Fibroblast of upper back skin (primary cell): ENCODE measurements at places on chromosomes 2 and 18.

- peak; percentile 50 for DNase-seq
Measured at GRCh38 chr2:31247711-31248110, 13.8 kb downstream of the EHD3 start.

- DNase-seq, result no peak
Measured at GRCh38 chr2:20672201-20672951, 5.4 kb downstream of the GDF7 start.

GRCh38 chr2:120142528-120143219 is 80.5 kb downstream of the TMEM185B start:
- no peak for DNase-seq

DNA sequence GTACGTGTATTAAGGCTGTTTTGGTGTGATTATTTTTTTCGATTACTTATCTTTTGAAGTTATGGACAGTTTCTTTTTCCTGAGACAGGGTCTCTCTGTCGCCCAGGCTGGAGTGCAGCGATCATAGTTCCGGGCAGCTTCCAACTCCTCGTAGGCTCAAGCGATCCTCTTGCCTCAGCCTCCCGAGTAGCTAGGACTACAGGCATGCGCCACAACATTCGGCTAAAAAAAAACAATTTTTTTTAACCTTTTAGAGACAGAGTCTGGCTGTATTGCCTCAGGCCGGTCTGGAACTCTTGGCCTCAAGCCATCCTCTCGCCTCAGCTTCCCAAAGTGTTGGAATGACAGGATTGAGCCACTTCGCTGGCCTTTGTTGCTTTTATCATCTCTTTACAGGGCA is 945 bp downstream of the HAT1 start:
- DNase-seq, result peak; percentile 44

GRCh38 chr2:226671141-226671676 is 128.4 kb downstream of the IRS1 start:
- DNase-seq, result peak; percentile 2

GRCh38 chr18:46497129-46497528 is 159.9 kb downstream of the LOXHD1 start:
- DNase-seq, result peak; percentile 24

GRCh38 chr2:236786751-236787150 is 217.1 kb downstream of the ACKR3 start:
- no peak for DNase-seq

GRCh38 chr2:181900007-181900651 is 8.6 kb downstream of the ITPRID2 start:
- no peak for DNase-seq

DNA sequence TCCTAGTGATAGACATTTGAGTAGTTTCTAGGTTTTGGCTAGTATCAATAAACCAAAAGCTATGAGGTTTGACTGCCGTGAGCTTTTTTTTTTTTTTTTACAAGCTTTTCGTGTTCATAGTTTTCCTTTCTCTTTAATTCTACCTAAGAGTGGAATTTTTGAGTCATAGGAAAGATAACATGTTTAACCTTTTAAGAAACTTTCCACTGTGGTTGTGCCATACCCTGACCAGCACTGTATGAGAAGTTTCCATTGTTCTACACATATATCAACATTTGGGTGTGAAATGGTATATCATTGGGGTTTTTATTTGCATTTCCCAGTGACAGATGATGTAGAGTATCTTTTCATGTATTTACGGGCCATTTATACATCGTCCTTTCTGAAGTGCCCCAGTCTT is 31.7 kb downstream of the UBE2F start:
- no peak for DNase-seq

GRCh38 chr2:174778085-174778981 is 14.1 kb upstream of the CHRNA1 start:
- DNase-seq, result peak; percentile 89

GRCh38 chr2:143607231-143608062 is 478.2 kb downstream of the ARHGAP15 start:
- DNase-seq, result peak; percentile 31

GRCh38 chr2:88601286-88601685 is 26.0 kb downstream of the EIF2AK3 start:
- DNase-seq, result peak; percentile 9

- peak; percentile 10 for DNase-seq
Measured at GRCh38 chr2:208984376-208985090, 439.3 kb upstream of the MAP2 start.

DNA sequence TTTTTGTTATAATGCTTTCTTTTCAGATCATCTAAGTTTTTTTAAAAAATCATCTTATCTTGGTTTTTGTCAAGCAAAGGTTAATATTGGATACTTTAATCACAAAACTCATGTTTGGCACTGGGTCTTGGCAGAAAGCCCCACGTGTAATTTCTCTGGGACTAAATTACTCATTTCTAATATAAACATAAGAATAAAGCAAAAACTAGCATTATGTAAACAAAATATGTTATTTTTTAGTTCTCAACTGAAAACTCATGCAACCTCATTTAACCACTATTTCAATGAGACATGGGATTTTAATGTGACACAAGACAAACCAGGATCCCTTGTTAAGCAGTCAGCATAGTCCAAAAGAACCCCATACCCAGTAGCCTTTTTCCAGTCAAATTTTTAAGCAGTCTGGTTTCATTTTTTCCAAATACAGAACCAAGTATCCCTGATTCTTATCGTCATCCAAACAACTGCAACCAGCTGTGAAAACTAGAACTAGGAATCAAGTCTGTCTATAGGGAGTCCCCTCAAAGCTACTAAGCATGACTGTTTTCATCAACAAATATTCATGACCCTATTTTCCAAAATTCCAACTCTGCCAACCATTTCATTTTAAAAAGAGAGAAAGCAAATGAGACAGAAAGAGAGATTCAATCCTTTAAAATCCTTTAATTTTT is 27.1 kb downstream of the PID1 start:
- DNase-seq, result no peak

DNA sequence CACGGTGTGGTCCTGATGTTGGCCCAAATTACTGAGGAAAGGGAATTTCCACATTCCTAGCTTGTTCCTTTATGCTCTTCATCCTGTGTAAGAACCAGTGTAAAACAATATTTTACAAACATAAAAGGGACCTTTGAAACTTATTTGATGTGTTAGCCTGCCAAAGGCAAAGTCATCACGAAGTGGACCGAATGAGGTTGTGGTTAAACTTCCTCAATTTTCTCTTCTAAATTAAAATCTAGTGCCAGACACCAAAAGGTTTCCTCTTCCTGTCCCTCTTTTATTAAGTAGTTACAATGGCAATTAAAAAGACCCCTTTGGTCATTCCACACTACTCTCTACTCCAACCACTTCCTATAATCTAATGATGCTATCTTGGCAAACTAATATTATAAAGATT is 279.8 kb downstream of the AFF3 start:
- no peak for DNase-seq

GRCh38 chr2:120401275-120402066 is 55.5 kb downstream of the INHBB start:
- DNase-seq, result no peak

DNA sequence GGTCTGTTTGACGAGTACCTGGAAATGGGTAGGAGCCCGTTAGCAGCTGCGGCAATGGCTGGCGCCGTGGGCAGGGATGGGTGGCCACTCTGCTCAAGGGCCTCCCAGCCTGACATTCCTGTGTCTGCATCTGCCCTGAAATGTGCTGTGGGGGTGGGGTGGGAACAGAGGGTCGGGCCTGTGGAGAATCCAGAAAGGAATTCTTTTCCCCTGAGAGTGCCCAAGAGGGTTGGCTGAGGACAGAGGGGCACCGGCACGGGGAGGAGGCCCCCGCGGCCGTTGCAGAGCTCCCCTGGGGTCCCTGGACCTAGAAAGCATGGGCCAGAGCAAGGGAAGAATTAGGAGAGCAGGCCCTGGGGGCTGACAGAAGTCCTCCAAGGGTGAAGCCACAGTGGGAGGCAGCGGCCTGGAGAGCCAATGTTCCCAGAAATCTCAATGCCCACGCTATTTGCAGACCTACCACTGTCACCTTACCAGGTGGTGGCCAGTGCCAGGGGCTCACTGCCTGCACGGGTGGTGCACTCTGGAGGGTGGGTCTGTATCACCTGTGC is 27.8 kb downstream of the ANO7 start:
- peak; percentile 31 for DNase-seq

DNA sequence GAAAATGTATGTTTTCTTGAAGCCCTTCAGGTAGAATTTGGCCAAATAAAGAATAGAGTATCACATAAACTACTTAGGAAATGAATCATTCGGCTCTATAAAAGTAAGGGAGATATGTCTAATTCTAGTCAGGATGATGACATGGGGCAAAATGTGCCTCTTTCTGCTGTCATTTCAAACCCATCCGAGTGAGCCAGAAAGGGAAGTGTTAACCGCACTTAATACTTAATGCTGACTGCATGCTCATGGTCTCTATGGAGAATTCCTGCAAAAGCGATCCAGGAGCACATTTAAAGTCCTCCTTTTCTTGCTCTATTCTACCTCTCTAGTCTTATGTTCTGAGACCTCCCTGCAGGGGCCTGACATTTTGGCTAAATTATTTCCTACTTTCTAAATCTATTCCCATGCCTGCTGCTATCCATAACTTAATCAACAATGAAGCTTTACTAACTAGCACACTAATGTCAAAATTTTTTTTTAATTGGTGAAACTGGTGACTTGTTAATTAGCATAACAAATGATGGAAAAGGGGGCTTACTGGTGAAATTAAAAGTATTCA is 127.4 kb downstream of the CDC42EP3 start:
- no peak for DNase-seq

GRCh38 chr2:163341426-163341825 is 394.4 kb downstream of the FIGN start:
- peak; percentile 83 for DNase-seq

- no peak for DNase-seq
Measured at GRCh38 chr2:71596011-71596410, 142.7 kb downstream of the DYSF start.

DNA sequence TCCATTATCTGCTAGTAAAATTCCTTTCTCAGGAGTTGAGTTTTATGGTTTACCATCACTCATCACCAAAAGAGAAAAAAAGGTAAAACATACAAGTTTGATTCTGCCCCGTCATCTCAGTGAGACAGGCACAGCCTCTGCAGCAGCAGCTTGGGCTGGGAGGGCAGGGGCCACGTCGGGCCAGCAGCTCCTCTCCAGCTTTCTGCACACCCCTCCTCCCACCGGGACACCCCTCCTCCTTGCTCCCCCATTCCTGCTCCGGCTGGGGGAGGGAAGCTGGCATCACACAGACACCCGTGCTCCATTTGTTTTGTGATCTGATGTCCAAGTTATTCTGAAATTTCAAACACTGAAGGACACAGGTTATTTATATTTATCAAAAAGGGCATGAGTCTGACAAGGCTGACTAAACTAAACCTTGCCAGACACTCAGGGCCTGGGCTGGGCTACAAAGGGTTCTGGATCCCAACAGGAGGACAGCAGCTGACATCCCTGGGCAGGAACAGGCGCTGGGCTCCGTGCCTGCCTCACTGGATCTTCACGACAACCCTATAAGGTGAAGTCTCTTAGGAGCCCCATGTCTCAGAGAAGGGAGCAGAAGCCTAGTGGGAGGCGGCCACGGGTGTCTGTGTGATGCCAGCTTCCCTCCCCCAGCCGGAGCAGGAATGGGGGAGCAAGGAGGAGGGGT is 71.4 kb downstream of the HDAC4 start:
- no peak for DNase-seq

GRCh38 chr2:213125646-213126347 is 25.6 kb downstream of the IKZF2 start:
- no peak for DNase-seq
